Thoracic aorta (tissue), 2 donors: ENCODE measurements at places on chromosomes 3 and 15.

DNA sequence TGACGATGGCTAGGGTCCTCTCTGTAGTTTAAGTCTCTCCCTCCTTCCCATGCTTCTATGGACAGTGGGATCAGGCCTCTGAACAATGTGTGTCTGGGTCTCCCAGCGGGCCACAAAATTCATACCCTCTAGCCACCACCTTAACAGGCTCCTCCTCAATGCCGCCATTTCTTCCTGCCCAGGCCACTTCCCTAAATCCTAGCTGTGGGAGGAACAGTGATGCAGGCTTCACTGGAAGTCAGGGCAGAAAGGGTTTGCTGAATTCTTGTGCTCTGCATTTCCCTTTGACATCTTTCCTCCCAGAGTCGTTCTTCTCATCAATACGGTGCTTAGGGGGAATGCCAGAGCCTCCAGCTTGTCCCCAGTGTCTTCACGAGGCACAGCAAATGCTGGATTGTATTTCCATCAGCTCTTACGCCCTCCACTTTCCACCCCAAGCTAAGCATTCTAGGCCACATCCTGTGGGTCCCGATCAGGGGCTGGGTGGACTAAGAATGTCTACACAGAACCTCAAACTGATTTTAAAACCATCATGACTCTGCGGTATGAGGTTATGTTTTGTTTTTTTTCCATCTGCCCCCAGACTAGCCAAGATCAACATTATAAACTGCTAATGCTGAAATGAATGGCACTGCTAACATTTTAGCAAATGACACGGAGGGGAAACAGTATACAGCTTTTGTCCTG lies 11.9 kb upstream of the LDHAL6B start:
- DNase-seq, result no peak

GRCh38 chr3:53402326-53402725 lies 55.0 kb upstream of the DCP1A start:
- DNase-seq, result no peak

- no peak for DNase-seq
Observed at GRCh38 chr3:57164217-57164656, 916 bp downstream of the IL17RD start.

- DNase-seq, result no peak
Observed at GRCh38 chr3:124854009-124854408, 33.2 kb downstream of the ITGB5 start.

- no peak for DNase-seq
Observed at GRCh38 chr15:100248236-100248635, 93.5 kb downstream of the ADAMTS17 start.
